ENCODE measurements at places on chromosomes 5 and 9.

DNA sequence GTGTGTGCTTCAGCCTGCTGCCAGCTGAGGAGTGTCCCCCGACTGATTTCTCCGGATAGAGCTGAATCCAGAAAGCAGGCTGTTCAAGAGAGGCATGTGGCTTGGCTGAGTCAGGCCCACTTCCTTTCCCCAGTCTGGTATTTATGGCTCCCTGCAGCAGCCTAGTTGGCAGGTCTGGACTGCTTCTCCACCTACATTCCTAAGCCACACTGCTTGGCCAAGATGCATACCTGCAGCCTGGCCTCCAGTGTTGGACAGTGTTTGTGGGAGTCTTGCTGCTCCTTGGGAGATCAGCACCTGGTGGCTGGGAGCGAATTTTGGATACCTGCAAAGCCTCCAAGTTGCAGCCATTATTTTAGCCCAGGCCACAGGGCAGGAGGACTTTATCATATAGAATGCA lies 670.8 kb downstream of the ACTL7B start:
- no peak for DNase-seq

- no peak for DNase-seq
Observed at GRCh38 chr5:179368806-179369529, 23.7 kb upstream of the ADAMTS2 start.

DNA sequence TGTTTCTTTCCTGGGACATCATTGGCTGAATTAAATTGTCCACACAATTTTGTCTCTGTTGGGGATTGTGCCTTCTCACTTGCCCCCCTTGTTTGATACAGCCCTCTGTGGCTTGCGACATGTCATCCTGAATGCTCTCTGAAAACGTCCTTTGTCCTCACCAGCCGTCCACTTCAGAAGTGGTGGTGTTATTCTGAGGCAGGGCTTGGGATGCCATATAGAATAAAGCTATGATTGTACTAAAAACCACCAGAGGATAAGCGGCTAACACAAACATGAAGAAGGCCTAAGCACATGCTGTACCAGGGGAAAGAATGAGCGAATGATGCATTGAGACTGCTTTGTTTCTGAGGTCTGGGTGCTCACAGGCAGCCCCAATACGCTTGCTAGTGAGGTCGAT lies 3.5 kb upstream of the SNX30 start:
- no peak for DNase-seq

GRCh38 chr5:124902097-124902821 lies 155.8 kb upstream of the ZNF608 start:
- DNase-seq = no peak

GRCh38 chr9:123798195-123798594 lies 131.7 kb downstream of the DENND1A start:
- DNase-seq = no peak

DNA sequence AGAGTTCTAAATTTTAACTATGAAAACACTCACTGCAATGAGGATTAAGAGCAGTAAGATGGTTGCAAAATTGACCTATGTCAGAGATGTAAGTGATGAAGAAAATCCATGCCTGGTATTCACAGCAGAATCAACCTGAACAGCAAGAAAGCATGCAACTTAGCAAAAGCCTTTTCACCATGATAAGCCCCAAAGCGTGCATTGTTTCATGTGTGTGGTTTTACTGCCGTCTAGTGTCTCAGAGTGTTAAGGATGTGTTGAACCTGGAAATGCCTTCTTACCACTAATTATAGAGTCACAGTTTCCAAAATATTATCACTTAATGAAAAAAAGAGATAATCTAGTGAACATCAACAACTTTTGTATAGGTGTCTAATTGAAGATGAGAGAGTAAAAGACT lies 415.2 kb upstream of the TRPC7 start:
- no peak for DNase-seq

Data from NCI-H510A (cell line).